AG10803 (cell line): ENCODE measurements at places on chromosomes 7 and 10.
A peak's percentile ranks its signal among the peaks of the same experiment; 100 is the strongest.

GRCh38 chr10:79098596-79099015 is 29.8 kb downstream of the ZMIZ1 start:
- peak; percentile 42 for DNase-seq

GRCh38 chr10:29926693-29927048 is 132.7 kb downstream of the JCAD start:
- peak; percentile 70 for DNase-seq

DNA sequence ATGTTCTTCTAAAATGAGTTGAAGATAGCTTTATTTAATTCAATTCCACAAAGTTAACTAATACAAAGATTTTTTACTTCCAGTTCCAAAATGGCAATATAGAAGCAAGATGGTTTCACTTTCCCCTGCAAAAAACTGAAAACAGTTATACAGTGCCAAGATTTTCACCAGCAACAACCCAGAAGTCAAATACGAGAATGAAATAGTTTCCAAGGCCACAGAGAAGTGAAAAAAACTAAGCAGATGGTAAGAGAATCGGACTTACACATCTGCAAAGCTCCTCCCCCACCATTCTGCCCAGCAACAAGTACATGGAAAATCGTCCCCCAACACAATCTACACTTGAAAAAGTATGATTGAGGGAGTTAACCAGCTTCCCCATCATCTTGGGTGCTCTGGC is 30.3 kb upstream of the KEL start:
- DNase-seq, result peak; percentile 25

GRCh38 chr10:33234831-33235237 is 99.6 kb downstream of the NRP1 start:
- DNase-seq, result peak; percentile 70

DNA sequence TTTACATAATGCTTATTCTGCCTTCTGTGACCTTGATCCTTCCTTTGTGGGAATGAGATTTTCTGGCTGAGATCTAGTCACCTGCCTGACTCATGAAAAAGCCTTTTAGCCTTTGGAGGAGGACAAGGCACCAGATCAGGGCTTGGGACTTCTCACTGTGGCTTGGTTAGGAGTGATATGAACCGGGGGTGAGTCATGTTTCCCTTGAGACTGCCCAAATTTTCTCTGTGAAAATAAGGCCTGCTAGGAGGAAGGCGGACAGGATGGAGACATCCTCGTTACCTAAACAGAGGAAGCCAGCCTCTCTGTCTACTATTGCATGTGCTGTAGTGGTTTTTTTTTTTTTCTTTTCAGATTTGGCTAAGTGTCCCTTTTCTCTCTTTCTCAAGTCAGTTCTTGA is 57.8 kb downstream of the EVX1 start:
- DNase-seq, result peak; percentile 2

GRCh38 chr10:81303656-81304055 is 571.3 kb upstream of the NRG3 start:
- DNase-seq, result no peak

GRCh38 chr10:103295374-103296015 is 18.6 kb downstream of the INA start:
- peak; percentile 77 for DNase-seq

- DNase-seq, result no peak
Measured at GRCh38 chr10:67308912-67309311, 383.1 kb downstream of the LRRTM3 start.

GRCh38 chr10:84194424-84195043 is at the start of gene CDHR1:
Gene CDHR1 (plus strand): TSS chr10:84194537. CDS start chr10:84194761, 224 bp downstream.
- no peak for DNase-seq

DNA sequence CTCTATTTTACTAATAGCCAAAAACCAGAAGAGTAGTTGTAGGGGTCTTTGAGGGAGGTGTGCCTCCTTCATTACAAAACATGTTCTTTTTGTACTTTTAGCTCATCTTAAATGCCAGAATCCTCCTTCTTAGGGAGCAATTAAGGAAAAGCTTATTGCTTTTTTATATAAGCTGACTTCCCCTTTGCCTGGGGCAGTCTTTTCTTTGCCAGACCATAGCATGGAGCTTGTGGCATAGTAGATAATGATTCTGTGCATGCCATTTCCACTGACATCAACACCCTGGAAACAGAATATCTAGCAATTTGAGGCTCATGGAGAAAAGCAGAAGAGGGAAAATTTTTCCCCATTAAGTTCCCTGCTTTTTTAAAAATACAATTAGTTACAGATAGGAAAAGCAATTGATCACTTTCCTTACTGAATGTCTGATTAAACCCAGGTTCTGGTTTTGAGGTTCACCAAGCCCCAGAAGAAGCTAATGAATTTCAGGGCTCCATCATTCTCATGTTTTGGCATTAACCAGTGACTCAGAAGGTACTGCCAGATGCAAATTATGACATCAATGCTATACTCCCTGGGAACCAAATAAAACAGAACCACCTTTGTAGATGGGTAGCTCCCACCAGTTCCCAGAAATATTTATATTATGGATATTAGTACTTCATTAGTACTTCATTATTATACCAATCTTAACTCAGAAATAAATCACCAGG is 410.6 kb downstream of the KCNMA1 start:
- peak; percentile 22 for DNase-seq

- DNase-seq, result no peak
Measured at GRCh38 chr7:48004638-48005037, 24.3 kb downstream of the SUN3 start.

DNA sequence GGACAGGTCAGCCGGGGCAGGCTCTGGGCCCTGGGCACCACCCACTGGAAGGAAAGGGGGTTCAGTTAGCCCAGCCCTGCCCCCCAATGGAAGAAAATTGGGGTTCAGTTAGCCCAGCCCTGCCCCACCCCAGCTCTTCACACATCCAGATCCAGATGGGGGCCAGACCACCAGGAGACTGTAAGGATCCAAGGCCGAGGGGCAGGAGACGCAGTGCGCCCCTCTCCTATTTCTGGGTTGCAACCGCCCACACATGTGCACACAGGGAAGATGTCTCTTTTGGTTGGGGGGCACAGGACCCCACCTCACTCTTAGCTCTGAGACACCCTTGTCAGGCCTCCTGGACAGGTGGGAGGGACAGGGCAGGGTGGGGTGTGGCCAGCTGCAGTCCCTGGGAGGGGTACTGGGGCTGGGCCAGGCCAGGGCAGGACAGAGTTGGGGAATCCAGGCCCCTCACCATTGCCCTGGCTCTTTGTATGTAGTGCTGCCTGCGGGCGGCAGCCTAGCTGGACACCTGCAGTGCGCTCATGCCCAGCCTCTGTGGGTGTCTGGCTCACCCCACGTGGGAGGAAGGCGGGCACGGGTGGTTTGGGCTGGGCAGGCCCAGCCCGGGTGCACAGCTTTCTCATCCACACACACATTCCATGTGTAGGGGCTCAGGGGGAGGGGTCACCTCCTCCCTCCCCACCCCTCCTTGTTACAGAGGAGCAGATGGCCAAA is 141.2 kb downstream of the LHPP start:
- DNase-seq, result no peak

DNA sequence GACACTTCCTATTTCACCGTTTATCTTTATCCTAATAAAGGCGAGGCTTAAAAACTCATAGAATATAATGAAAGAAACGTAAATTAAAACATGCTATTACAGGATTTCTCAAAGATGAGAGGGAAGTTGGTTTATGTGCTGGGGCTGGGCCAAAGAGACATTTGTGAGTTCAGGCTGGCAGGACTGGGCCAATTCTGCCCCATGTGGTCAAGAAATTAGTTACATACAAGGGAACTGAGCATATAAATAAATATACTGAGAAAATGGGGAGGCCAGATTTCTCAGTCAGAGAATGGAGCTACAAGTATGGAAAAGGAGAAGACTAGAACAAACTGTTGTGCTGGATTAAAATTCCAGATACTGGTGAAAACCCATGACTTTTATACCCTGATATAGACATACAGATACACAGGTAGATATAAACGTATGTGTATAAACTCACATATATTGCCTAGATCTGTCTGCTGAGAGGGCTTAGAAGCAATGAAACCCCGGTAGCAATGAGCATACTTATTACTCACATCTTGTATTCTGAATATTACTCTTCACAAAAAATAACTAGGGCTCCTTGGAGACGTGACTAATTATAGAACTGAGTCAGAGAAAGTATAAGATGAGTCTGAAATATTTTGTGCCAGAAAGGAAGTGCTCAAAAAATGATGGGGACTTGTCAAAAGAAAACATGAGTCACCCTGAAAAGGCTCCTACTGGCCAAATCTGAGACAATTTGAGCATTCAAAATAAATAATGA is 155.7 kb upstream of the FGFR2 start:
- peak; percentile 76 for DNase-seq

GRCh38 chr10:7205656-7206055 is 205.2 kb downstream of the SFMBT2 start:
- no peak for DNase-seq

DNA sequence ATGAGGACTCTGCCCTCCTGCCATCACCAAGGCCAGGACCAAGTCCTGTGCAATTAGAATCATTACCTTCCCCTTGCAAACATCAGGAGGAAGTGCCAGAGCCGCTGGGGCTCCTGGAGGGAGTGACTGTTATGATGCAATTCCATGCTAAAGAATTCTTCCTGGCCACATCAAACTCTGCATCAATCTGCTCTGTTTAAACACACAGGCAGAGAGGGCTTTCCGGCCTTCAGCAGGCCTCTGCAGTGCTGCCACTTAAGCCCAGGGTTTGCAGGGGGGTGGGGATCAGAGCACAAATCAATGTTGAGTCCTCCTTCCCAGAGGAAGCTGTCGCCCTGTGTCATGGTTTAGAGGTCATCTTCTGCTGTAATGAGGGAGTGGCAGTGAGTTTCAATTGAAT is 58.1 kb downstream of the CTBP2 start:
- DNase-seq, result peak; percentile 71

DNA sequence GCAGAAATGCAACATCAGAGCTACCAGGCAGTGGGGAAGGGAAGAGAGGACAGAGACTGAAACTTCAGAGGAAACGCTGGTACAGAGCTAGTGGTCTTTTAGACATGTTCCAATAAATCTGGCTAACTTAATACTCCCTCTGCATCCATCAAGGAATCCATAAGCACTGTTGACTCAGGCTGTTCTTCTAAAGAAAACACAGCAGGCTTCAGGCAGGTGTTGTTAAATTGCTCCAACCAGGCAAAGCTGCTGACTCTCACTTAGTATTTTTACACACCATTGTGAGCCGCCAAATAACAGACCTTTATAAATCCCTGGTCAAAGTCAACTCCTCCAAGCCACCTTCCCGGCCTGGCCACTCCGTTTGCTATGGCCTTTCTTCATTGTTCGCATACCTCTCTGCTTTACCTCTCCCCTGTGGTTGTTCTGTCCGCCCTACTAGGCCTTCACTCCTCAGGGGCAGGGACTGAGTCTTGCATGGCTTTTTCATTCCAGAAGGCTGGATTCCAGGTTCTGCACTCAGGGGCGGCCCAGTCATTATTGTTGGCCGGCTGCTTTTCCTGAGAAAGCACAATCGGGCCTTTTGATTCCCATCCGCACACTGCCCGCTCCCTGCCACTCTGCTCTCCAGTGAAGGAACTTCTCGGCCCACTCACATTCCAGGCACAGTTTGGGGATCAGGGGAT is 18.4 kb downstream of the CREB3L2 start:
- DNase-seq, result no peak

DNA sequence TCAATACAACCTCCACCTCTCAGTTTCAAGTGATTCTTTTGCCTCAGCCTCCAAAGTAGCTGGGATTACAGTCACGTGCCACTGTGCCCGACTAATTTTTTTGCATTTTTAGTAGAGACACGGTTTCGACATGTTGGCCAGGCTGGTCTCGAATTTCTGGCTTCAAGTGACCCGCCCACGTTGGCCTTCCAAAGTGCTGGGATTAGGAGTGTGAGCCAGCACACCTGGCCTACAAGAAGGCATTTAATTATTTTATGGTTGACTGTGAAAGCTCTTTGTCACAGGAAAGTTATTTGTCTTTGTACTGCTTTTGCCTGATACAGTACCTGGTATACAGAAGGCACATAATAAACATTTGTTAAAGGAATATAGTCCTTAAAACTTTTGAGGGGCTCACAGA is 12.9 kb downstream of the MYOZ1 start:
- DNase-seq, result no peak
